Activated CD8-positive, alpha-beta memory T cell treated with anti-CD3 and anti-CD28 coated beads for 48 hours (primary cell): ENCODE measurements at places on chromosomes 11 and 22.

DNA sequence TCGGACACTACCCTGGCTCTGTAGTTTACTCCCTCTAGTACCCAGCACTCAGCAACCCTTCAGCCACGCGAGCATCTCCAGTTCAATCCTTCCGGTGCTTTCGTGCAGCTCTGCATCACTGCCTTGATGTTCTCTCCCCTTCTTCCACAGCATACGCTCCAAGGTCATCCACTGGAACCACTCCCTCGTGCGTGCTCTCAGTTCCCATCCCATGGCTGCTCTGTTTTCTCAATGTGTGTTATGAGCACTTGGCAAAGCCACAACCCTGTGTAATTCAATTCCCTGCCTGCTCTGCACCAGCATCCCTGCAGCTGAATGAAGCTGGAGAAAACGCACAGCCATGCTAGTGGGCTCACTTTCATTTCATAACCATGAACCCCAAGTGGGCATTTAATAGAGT is 38.5 kb upstream of the NFRKB start:
- DNase-seq, result no peak

DNA sequence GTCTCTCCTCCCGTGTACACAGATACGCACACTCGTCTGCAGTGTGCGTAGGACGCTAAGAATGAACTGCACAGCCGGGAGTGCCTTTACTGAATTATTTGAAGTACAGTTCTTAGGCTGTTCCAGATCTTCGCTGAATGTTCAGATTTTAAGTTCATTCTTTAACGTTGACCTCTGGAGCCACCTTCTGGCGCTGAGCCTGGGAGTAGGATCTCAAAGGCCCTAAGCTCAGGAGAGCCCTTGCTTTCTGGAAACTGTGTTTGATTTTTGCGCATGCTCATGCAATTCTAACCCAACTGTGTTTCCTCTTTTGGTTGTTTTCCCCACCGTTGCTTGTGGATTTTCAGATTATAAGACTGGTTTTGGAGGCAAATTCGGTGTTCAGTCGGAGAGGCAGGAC is 22.8 kb downstream of the CTTN start:
- DNase-seq, result no peak

GRCh38 chr11:73325036-73325981 is 17.2 kb downstream of the ARHGEF17 start:
- no peak for DNase-seq

DNA sequence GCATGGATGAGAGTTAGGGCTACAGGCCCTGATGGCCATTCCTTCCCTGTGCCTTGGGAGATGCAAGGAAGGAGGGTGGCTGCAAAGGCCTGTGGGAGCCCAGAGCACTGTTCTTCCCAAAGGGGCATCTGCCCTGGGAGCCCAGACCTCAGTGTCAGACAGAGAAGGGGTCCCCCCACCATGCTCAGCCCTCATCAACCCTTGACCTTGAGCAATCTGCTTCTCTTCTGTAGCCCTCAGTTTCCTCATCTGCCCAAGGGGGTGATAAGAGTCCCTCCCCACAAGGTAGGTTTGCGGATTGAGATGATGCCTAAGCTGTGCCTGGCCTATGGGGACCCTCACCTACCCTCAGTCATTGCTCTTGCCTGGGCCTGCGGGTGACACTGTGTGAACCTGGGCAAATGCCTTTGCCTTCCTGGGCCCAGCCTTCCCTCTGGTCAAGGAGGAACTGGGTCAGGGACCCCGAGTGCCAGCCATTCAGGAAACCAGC is 47.5 kb downstream of the IGLL5 start:
- no peak for DNase-seq

DNA sequence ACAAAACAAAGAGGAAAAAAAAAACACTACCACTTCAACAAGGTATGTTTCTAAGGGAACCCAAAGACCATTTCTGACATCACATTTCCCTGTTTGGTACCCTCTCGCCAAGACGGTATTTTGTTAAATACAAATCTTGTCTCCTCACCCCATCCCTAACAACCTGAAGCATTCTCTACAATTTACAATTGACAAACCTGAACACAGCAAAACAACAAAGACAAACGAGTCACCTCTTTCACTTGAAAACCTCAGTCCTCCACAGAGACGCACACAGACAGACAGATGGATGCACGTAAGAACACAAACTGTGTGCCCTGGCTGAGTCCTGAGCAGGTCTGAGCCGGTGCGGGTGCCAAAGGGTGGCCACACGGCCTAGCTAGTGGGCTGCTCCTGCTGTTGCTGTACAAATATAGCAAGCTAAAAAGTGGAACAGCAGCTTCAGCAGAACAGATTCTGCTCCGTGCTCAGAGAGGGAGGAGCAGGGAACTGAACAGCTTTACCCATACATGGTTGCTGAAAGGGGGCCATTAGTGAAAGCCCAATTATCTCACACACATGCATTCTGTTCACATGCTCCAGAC is 28.5 kb downstream of the CELF1 start:
- DNase-seq, result no peak

DNA sequence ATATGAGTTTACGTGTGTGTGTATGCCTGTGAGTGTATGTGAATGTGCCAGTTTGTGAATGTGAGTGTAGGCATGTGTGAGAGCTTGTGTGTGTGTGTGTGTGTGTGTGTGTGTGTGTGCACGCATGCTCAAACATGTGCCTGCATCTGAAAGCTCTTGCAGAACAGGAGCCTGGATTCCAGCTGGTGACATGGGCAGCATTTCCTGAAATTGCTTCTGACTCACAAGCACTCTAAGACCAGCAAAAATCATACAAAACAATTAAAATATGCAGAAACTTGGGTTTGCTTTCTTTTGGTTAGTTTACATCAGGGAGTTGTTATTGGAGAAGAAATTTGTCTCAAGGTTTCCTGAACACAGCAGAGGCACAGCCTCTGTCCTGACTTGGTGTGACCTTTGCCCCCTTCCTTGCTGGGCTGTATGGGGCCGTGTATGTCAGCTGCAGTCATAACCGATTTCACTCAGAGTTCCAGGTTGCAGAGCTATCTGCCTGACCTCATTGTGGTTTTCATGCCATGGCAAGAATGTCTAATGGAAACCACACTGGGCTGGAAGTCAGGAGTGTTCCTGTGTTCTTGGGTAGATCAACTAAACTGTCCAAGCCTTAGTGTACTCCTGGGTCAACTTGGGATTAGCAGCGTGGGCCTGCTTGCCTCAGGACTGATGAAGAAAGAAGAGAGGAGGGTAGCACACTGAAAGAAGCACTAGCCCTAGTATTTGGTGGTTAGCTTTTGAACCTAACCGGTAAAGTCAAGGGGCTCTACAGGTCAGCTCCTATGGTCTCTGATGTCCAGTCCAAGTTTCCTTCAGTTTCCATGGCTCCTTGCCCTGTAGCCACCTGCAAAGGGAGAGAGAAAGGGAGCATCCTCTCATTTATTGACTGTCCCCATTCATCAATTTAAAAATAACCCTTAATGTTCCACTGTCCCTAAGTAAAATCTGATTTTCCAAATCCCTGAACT is 143.7 kb downstream of the SNX19 start:
- no peak for DNase-seq

GRCh38 chr22:18062421-18062820 is 15.4 kb upstream of the PEX26 start:
- no peak for DNase-seq

DNA sequence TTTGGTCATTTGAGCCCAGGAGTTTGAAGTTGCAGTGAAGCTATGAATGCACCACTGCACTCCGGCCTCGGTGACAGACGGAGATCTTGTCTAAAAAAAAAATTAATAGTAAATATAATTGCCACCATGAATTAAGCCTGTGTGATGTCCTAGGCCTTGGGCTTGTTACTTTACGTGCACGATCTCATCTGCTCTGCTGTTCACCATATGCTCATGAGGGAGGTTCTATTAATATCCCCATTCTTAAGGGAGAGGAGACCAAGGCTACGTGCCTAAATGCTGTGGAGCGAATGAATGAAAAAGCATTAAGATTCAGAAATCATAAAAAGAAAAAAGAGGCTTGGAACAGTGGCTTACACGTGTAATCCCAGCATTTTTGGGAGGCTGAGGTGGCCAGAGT is 2.6 kb upstream of the ATG2A start:
- DNase-seq, result no peak

- DNase-seq, result no peak
Observed at GRCh38 chr11:133795088-133795487, 50.2 kb downstream of the SPATA19 start.

GRCh38 chr22:49023161-49023878 is 804.4 kb downstream of the BRD1 start:
- no peak for DNase-seq

DNA sequence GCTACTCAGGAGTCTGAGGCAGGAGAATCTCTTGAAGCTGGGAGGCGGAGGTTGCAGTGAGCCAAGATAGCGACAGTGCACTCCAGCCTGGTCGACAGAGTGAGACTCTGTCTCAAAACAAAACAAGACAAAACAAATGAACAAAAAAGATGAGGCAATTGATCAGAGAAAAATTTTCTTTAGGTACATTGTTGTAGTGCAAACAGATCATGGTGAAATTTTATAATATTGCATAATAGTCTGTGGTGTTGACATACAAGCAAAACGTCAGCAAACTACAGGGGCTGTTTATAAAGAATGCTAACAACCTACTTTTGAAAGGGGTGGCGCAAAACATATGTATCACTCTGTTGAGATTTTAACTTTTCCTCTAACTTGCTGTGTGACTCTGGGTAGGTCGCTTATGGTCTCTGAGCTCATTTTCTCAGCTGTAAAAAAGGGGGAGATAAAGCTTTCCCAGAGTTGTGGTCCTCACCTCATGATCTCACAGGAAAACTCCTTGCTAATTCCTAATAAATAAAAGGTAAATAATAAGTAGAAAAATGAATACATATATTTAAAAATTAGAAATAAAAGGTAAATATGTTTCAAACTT is 64.8 kb upstream of the NUP160 start:
- no peak for DNase-seq

GRCh38 chr11:125062218-125062930 is 731 bp upstream of the SLC37A2 start:
- DNase-seq, result no peak

DNA sequence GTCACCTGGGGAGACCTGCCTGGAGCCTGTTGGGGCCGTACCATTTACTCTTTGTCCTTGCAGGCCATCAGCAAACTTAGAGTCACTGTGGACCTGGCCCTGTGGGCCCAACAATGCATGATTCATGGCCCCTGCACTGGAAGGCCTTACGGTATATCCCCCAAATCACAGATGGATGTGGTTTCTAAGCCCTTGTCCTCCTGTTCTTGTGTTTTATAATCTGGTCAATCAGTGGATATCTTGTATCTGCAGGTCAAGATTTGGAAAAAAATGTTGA is 6.2 kb downstream of the TSKU start:
- DNase-seq, result no peak

DNA sequence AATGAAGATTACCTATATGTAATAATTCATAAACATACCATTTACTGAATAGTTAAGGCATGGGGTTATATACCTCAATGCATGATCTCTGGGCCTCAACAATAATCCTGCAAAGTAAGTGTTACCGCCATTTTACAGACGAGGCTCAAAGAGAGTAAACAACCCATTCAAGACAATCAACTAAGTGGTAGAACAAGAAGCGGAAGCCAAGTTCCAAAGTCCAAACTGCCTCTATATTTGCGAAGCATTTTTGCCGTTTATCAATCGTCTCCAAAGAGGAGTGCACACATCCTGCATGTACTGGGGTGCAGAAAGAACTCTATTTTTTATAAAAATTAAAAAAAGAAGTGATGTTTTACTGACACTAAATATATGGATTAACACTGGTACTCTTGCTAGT is 27.5 kb upstream of the P4HA3 start:
- DNase-seq, result no peak

- DNase-seq, result no peak
Observed at GRCh38 chr11:78838417-78838816, 263.8 kb upstream of the NARS2 start.

- DNase-seq, result no peak
Observed at GRCh38 chr11:15795378-15795777, 561.0 kb downstream of the SOX6 start.

- DNase-seq, result no peak
Observed at GRCh38 chr11:32333320-32333991, 101.9 kb downstream of the WT1 start.

DNA sequence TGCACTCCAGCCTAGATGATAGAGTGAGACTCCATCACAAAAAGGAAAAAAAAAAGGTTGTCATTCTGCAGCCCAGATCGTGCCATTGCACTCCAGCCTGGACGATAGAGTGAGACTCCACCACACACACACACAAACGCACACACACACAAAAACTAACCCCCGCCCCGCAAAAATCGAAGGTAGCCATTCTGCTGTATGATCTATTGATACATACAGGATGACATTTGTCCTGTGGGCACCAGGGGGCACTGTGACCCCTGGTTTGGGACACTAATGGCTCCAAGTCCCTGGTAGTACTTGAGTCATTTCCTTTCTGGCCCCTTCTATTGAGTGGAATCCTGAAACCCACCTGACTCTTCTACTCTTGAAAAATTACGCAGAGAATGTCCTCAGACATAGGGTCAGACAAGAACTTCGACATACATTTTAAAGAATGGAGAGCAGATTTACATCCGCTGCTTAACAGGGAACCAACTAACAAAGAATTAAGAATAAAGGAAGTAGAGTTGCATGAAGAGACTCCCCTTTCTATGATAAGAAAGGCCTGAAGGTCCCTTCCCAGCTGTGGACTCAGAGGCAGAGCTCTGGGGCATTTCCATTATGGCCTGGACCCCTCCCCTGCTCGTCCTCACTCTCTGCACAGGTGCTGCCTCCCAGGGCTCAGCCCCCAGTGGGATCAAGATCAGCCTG is 35.0 kb upstream of the PRAME start:
- DNase-seq, result peak; percentile 14

- no peak for DNase-seq
Observed at GRCh38 chr11:117677729-117678310, 119.2 kb downstream of the DSCAML1 start.
